ENCODE measurements at places on chromosomes 4 and X. TPM values are rescaled to one million over a fixed set of nuclear protein-coding genes. Genes with fewer than 3 reads are reported as not detected.
A peak's percentile ranks its signal among the peaks of the same experiment; 100 is the strongest.

DNA sequence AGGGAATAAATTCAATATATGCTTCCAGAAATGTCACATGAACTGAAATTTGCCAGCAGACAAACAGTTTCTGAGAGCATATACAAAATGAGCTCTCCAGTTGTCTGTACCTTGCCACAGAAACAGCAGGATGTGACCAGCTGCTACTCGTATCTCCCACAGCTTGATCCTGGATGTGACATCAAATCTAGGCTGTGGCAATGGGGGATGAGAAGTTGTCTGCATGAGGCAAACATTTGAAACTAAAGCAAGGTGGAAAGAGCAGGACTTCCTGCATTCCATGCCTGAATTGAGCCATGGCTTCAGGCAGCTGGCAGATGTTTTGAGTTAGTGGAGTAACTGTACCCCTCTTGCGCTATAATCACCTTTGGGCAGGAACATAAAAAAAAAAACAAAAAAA, 1724.0 kb downstream of the RPA4 start:
- H3K27me3 ChIP-seq: no peaks in the 10 kb centered on the region
- DNase-seq: no peak

DNA sequence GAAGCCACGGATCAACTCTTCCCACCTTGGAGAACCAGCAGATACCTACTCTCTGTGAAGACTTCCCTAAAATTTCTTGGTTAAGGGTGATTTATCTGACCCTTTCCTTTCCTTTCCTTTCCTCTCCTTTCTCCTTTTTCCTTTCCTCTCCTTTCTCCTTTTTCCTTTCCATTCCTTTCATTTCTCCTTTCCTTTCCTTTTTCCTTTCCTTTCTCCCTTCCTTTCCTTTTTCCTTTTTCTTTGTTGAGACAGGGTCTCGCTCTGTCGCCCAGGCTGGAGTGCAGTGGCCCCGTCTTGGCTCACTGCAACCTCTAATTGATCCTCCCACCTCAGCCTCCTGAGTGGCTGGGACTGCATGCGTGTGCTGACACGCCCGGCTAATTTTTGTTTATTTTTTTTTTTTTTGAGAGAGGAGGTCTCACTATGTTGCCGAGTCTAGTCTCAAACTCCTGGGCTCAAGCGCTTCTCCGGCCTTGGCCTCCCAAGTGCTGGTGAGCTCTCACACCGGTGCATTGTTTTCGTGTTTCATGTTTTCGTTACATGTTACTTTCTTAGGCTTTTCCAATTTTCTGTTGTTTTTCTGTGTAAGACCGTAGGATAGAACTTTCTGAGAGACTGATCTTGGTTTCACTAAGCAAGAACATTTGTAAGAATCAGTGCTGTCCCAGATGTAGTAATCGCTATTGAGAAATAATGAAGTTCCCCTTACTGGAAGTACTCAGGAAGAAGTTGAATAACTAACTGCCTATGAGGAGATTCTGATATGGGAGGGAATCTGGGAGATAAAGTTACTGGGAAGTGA, 2.0 kb downstream of the TMEM165 start:
- peak overlapping the region; percentile 76 for H3K27ac ChIP-seq
- no peaks in the 10 kb centered on the region for H3K27me3 ChIP-seq
- no peaks in the 10 kb centered on the region for H3K36me3 ChIP-seq
- no peak for DNase-seq
- peak overlapping the region; percentile 97 for H3K4me3 ChIP-seq

DNA sequence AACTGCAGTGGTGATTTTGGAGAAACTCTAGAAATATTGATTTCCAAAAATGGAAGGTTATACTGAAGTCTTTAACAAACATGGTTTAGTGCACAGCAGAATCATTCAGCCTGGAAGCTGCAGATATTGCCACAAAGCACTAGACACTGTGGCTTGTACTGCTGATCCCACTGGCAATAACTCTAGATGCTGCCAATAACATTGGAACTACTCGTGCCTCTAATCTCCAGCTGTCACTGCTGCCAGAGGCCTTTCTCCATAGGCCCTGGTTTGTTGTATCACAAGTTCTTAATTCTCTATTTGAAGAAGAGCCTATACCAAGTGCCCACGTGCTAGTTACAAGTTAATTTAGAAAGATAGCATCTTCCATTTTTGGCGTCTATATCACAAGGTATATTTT, 19.3 kb downstream of the DMP1 start:
- H3K36me3 ChIP-seq: no peaks in the 10 kb centered on the region
- no peak overlapping the region for H3K4me3 ChIP-seq
- no peak for DNase-seq
- no peaks in the 10 kb centered on the region for H3K4me1 ChIP-seq
- H3K27ac ChIP-seq: no peak overlapping the region

DNA sequence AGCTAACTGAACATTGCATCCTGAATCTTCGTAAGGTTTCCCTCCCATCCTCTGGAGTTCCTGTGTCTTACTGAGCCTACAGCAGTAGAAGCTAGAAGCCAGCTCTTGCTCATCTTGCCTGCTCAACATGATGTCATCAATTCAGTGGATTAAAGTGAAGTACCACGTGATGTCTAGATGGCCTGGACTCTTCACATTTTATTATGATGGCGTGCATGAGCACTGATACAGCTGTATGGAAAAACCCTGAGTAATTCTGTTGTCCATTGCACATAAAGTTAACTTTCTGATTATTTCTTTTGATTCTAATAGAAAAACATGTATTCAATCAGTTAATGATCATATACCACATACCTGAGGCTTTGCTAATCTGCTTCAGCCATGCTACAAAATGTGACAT, 2387.7 kb upstream of the TENM3 start:
- no peak overlapping the region for H3K4me3 ChIP-seq
- DNase-seq: no peak
- H3K27me3 ChIP-seq: no peaks in the 10 kb centered on the region
- H3K27ac ChIP-seq: no peak overlapping the region
- H3K4me1 ChIP-seq: no peaks in the 10 kb centered on the region
- no peaks in the 10 kb centered on the region for H3K36me3 ChIP-seq

DNA sequence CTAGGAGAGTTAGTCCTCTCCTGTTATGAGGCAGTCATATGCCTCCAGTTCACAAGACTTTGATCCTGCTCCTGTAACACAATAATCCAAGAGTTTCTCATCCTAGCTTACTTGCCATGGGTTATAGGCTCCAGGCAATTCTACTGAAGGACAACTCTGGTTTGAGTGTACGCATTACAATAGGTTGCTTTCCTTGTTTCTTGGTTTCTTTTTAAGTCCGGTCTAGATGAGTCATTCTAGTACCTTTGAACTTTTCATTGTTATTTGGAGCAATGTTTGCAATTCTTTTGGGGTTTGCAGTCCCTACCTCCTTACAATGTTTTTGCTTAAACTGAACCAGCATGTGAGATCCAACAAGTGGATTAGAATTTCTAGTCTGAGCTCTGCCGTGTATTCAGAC, 109.1 kb downstream of the ANAPC4 start:
- H3K27me3 ChIP-seq: no peaks in the 10 kb centered on the region
- H3K4me3 ChIP-seq: no peak overlapping the region

DNA sequence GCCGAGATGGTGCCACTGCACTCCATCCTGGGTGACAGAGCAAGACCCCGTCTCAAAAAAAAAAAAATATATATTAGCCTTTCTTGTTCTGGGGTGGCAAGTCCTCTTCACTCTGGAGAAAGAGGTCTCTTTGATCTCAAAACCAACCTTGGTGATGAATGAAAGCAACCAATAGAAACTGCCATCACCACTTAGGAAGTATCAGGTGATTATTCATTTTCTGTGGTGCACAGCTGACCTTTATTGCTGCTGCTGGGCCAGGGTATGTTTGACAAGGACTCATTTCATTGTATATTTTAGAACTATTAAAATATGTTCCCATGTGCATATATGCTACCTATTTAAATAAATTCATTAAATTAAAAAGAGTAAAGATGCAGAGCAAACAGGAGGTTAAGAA, 76.0 kb upstream of the KIT start:
- H3K27me3 ChIP-seq: no peaks in the 10 kb centered on the region
- H3K27ac ChIP-seq: no peak overlapping the region
- H3K4me3 ChIP-seq: no peak overlapping the region
- DNase-seq: no peak

GRCh38 chr4:130563185-130563888, 1467.4 kb downstream of the C4orf33 start:
- DNase-seq: peak; percentile 58
- H3K27me3 ChIP-seq: no peaks in the 10 kb centered on the region
- H3K4me1 ChIP-seq: no peaks in the 10 kb centered on the region

GRCh38 chr4:7395645-7396044, 39.1 kb downstream of the PSAPL1 start:
- no peaks in the 10 kb centered on the region for H3K27me3 ChIP-seq
- H3K36me3 ChIP-seq: no peaks in the 10 kb centered on the region
- no peaks in the 10 kb centered on the region for H3K4me1 ChIP-seq
- H3K4me3 ChIP-seq: no peak overlapping the region
- DNase-seq: peak; percentile 55

ARAF gene
- total RNA-seq: 51.5 TPM

AKAP14 gene
- not detected for total RNA-seq

SMIM10 gene
- 13.5 TPM for total RNA-seq

TRIM61 gene
- 0.94 TPM for total RNA-seq

PRR32 gene
- total RNA-seq: not detected

CPLX1 gene
- total RNA-seq: 5.2 TPM

Measured in aorta (tissue), 5 donors.